Activated naive CD8-positive, alpha-beta T cell treated with anti-CD3 and anti-CD28 coated beads, Interleukin-2, amount 10 ng/mL, durations not matched to agents 7 days and 5 days (primary cell): ENCODE measurements at places on chromosomes 12 and 14. TPM values are rescaled to one million over a fixed set of nuclear protein-coding genes. Genes with fewer than 3 reads are reported as not detected.

DNA sequence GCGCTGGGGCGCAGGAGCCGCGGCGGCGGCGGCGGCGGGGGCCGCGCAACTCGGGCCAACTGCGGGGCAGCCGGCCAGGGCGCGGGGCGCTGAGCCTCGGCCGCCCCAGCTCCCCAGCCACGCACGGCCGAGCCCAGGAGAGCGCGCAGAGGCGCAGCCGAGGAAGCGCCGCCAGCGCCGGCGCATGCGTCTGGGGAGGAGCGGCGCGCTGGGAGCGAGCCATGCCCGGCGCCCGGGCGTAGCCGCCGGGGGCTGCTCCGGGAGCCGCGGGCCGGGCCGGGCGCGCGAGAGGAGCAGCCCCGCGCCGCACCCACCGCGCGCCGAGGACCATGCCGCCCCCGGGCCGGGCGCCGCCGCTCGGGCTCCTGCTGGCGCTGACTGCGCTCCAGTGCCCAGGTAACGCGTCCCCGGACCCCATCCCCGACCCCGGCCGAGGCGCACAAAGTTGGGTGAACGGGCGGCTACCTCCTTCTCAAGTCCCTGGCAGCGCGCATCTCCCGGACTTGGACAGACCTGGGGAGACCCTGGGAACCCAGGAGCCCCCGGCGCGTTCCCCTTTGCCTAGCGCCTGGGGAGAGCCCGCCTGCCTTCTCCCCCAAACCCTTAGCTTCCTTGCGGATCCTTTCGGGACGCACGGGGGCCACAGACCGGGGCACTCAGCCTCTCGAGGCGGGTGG lies 121.4 kb downstream of the AACS start:
- DNase-seq = peak; percentile 37

DNA sequence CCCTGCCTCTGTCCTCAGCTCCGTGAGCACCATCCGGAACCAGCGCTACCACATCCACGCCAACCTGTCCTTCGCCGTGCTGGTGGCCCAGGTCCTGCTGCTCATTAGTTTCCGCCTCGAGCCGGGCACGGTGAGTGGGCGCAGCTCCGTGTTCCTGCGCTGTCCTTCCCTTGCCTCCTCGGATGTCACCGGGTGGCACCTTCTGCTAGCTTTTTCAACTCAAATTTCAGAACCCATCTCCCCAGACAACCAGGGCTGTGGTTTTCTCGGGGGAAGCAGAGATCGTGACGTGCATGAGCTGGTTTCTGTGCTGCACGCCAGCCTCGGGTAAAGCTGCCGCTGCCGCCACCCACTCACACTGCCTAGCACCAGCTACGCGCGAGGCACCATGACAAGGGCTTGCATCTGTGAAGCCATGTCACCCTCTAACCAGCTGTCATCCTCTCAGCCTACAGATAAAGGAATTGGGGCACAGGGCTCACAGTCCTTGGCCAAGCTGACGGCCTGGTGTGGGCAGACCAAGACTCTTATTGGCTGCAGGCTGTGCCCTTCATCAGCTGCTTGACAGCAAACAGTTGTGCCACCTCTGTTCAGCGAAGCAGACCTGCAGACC lies 152.1 kb downstream of the ADGRD1 start:
- DNase-seq = peak; percentile 44

DNA sequence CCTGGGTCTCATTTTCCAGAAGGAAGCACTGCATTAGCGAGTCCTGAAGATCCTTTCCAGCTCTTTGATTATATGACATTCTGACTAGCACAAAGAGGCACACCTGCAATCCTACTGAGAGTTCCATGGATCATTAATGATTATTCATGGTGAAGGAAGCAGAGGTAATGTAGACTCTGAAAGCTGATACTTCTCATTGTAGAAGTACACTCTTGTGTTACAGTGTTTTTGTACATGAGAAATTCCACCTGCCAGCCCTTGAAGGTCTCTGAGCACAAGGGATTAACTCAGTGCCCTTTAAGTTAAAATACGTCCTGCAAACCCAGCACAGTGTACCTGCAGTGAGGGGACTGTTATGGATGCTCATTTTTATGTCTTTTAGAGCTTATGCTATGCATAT lies 558.8 kb upstream of the FBXO33 start:
- no peak for DNase-seq

- DNase-seq = no peak
Measured at GRCh38 chr12:109084425-109084824, 8.8 kb downstream of the ALKBH2 start.

DNA sequence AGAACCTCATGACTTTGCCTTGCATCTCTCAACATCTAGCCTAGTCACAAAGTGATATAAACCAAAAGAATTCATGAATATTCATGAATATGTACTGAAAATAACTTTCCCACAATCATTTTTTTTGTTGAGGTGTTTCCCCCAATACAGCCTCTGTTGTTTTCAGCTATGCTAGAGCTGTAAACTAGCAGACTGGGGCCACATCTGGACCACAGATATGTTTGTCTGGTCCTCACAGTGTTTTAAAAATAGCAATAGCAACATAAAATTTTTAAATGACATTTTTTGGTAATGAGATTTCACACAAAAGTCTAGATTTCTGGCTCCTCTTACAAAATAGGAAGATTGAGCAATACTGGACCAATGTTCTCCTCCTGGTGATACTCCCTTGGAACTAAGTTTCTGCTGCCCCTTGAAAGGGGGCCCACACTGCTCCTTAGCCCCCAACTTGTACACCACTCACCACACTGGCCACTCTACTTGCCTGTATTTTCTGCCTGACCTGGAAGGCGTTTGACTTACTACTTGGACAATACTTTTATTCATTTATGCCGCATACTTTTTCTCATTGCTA lies 81.2 kb downstream of the BMP4 start:
- no peak for DNase-seq

- no peak for DNase-seq
Measured at GRCh38 chr12:122309564-122310121, 43.3 kb upstream of the VPS33A start.

The LGR5 gene
- total RNA-seq = not detected

GRCh38 chr12:63075376-63076060 lies 75.5 kb downstream of the AVPR1A start:
- no peak for DNase-seq

The RNASE2 gene
- total RNA-seq = not detected

- DNase-seq = no peak
Measured at GRCh38 chr12:51744235-51744634, 104.3 kb downstream of the FIGNL2 start.

DNA sequence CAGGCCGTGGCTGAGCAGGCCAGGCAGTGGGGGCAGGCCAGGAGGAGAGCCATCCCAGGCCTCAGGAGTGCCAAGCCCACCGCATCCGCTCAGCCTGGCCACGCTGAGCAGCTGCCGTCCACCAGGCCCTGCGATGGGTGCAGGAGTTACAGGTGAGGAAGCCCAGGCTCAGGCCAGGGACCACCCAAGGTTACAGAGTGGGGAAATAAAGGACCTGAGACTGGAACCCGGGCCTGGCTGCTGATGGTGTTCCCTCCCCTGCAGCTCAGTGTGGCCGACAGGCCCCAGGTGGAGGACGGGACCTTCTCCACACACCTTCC lies 49.0 kb upstream of the DIO3 start:
- DNase-seq = no peak

DNA sequence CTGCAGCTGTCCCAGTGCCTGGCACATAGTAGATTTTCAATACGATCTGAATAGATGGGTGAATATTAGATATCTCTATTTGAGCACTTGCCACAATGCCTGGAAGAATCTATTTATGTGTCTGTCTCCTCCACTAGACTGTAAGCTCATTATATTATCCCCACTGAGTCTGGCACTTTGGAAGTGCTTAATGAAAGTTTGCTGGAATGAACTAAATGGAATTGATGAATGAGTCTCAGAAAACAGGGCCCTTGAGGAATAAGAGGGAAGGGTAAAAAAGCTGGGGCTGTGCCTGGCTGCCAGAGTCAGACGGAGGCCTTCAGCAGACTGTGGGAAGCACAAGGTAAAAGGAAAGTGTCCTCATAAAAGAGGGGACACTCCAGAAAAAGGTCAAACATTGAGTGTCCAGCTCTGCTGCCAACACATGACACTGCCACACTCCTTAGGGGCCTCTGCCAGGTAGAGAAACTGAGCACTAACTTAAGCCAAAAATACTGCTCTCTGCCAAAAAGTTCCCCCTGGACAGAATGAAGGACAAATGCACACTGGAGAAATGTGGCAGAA lies 39.3 kb downstream of the GLT8D2 start:
- DNase-seq = no peak

GRCh38 chr14:57816568-57817284 lies 49.2 kb downstream of the SLC35F4 start:
- DNase-seq = no peak

DNA sequence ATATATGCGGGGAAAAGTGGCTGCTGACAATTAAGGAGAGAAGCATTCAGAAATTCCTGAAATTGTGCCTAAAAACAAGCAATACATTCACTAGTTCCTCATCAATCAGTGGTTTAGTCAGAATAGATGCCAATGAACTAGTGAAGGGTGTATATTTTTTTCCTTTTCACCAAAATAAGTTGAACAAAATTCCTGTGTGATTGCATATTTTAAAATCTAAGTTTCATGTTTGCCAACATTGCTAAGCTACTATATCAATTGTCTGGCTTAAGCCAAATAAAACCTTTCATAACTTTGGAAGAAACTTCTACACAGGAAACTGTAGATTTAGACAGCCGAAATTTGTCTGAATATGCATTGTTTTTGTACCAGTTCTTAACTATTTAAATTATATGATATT lies 8.7 kb downstream of the PRKD1 start:
- DNase-seq = no peak

- no peak for DNase-seq
Measured at GRCh38 chr12:107859367-107859766, 84.9 kb downstream of the ASCL4 start.

GRCh38 chr12:89476904-89477595 lies 47.5 kb downstream of the GALNT4 start:
- no peak for DNase-seq
